ENCODE measurements at places on chromosomes 11 and 22.

- DNase-seq, result no peak
Measured at GRCh38 chr11:26837154-26837553, 115.3 kb upstream of the SLC5A12 start.

- DNase-seq, result no peak
Measured at GRCh38 chr11:64858467-64859263, 14.2 kb upstream of the CDC42BPG start.

DNA sequence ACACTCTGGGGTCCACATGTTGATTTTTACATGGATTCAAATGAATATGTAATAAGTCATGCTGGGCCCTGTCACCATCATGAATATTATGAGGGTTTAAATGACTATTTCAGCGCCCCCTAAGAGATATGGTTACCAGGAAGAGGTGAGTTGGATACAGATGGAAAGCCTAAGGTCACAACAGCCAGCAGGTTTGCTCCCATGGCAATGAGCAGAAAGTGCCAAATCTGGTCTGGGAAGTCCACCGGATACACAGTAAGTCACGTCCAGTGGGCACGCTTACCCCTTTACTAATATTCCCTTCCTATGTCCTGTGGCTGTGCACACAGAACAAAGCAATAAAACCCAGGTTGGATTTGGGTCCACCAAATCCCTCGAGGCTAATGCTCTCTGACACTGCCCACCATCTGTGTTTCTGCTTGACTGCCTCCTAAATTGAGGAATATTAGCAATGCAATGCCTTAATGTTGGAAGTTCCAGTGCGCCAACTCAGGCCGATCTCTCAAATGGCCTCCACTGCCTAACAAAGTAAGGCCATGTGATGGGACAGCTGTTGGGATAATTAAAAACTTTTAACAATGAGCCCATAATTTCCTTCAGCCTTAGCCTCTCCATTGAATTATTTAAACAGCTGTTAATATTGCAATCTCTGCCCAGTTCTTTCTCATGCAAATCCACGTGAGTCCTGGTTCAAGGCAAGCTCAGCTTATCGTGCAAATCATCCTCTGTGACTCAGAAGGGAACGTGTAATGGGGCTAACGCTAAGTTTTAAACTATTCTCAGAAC, 97.6 kb downstream of the SLC1A2 start:
- DNase-seq, result no peak

DNA sequence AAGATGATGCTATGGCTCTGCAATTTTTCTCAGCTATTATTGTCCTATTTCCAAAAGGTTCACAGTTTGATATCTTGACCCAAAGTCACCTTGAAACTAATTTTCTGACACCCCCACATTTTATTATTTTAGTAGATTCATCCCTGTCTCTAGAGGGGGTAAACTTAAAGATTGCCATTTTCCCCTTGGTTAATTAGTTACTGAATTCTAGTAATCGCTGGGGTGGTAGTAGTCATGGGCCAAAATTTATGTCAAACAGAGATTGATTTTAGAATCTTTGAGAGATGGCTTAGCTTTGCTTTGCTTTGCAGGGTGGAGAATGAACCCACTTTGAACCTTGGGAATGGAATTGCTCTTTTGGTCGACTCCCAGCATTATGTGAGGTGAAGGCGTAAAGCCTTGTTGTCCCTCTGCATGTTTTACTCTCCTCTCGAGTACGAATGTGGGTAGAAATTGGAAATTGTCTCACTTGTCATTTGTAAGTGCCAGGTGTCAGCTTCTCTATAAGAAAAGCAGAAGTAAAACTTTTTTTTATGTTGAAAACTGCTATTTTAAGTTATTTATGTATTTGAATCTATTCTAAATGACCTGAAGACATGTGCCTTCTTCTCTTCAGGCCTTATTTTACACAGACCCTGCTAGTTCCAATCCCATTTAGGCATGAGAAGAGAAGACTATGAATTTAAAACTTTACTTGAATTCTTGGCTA, 42.4 kb upstream of the RCE1 start:
- DNase-seq, result no peak

GRCh38 chr11:134669796-134670195, 257.8 kb upstream of the B3GAT1 start:
- no peak for DNase-seq

- DNase-seq, result no peak
Measured at GRCh38 chr11:26730414-26731083, 8.7 kb upstream of the SLC5A12 start.

- DNase-seq, result no peak
Measured at GRCh38 chr11:16784666-16785065, 46.2 kb downstream of the C11orf58 start.

DNA sequence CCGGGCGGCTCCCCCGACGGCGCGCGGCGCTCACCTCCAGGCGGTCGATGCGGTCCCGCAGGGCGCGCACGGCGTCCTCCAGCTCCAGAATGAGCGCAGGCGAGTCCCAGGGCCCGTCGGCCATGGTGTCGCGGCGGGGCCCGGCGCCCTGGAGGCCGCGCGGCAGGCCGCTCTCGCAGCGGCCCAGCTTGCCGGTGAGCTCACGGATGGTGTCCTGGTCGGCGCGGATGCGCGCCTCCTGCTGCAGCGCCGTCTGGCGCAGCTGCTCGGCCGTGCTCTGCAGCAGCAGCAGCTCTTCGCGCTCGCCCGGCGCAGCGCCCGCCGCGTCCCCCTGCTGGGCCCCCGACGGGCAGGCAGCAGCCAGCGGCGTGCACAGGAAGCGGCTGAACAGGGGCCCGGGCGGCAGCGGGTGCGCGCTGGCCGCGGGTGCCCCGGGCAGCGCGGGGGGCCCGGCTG, 599 bp downstream of the NPTXR start:
- no peak for DNase-seq

GRCh38 chr11:108144615-108145014, 23.2 kb downstream of the ACAT1 start:
- DNase-seq, result no peak

GRCh38 chr22:27820896-27821866, 19.6 kb upstream of the MN1 start:
- DNase-seq, result no peak

GRCh38 chr11:27777033-27777432, 76.8 kb upstream of the BDNF start:
- DNase-seq, result no peak

DNA sequence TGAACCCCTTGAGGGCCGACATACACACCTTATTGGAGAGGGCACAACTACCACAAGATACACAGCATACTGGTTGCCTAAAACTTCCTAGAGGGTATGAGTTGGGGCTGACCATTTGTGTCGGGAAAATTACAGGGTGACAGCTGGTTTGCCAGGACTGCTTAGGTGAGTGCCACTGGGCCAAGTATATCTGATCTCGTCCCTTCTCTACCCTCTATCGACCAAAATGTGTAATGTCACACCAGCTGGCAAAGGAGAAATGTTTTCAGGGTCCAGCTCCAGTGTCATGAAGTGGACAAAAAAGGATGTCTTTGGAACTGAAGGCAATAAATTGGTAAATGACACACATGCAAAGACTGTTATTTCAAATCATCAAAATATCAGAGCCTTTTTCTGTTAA, 126.1 kb downstream of the PGR start:
- DNase-seq, result no peak

Data from lower leg skin (tissue), 4 donors.